Stimulated activated CD8-positive, alpha-beta memory T cell treated with anti-CD3 and anti-CD28 coated beads, Interleukin-7, amount 100 ng/mL, for 48 hours (primary cell): ENCODE measurements at places on chromosomes 6 and 20.

- DNase-seq = no peak
These were observed 20.4 kb downstream of the ZUP1 start for GRCh38 chr6:116648156-116648555.

- DNase-seq = no peak
These were observed 34.8 kb downstream of the TOP1 start for GRCh38 chr20:41063442-41063841.

DNA sequence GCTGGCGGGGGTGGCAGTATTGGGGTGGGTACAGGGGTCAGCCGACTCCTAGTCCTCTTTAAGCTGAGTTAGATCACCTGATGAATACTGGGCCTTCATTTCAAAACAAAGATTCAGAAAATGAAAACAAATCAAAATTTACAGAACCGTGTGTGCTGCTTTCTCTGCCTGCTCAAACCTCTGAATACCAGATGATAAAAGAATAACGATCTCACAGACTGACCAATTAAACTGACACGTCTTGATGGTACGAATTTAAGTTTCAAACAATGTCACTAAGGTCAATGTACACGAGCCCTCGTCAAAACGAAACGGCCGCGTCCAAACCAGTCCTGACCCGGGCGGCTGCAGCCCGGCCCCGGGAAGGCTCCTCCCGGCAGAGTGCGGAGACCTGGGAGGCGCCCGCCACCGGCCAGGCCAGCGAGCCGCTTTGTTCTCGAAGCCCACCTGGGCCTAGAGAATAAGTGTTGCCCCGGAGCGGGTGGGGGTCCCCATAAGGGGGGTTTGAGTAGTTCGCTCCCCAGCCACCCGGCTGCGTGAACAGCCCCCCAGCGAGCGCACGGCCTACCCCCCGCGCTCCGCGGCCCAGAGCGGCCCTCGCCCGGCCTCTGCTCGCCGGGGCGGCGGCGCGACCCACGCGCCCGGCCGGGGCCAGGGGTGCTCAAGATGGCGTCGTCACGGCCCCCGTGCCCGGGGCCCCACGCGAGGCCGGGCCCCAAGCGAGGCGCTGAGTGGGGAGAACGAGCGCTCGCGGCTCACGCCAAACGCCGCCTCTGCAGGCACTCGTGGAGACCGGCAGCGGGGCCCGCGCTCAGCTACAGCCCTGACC, 728 bp downstream of the PSMA7 start:
- DNase-seq = no peak

- no peak for DNase-seq
These were observed 16.2 kb downstream of the TNXB start for GRCh38 chr6:32092760-32093497.

DNA sequence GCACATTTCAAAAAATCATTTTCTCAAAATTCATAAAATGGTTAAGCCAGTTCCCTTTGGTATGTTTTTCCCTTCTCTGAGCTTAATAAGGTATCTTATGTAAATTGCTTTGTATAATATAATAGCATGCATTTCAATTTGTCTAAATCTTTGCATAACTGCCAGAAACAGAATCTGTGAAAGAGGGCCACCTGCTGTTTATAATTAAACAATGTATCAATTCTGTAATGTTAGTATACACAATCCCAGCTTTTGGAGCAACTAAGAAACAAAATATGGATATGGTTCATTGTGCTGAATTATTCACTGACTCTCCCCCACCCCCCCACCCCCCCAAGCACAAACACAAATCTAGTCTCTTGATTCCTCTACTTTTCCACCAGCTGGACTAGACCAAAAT, 54.8 kb downstream of the GPX5 start:
- no peak for DNase-seq

DNA sequence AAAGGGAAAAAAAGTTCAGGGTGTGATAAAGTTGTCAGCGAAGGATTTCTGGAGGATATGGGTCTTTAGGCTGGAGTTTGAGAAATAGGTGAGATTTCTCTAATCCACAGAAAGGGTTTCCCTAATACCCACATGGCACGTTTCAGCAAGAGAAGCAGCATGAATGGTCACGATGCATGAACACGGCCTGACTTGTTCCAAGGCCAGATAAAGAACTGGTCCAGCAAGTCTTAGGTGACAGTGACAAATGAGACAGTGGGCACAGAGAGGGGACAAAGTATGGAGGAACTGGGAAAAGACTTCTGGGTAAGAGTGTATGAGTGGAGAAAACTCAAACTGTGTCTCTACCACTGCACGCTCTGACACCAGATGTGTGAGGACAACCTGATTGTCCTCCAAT, 262.0 kb upstream of the FOXQ1 start:
- no peak for DNase-seq

GRCh38 chr6:108677894-108678293, 117.2 kb downstream of the FOXO3 start:
- DNase-seq = no peak

GRCh38 chr6:320351-321157, 28.3 kb downstream of the DUSP22 start:
- no peak for DNase-seq
